ENCODE measurements at places on chromosomes 5 and 9. TPM values are rescaled to one million over a fixed set of nuclear protein-coding genes. Genes with fewer than 3 reads are reported as not detected.

DNA sequence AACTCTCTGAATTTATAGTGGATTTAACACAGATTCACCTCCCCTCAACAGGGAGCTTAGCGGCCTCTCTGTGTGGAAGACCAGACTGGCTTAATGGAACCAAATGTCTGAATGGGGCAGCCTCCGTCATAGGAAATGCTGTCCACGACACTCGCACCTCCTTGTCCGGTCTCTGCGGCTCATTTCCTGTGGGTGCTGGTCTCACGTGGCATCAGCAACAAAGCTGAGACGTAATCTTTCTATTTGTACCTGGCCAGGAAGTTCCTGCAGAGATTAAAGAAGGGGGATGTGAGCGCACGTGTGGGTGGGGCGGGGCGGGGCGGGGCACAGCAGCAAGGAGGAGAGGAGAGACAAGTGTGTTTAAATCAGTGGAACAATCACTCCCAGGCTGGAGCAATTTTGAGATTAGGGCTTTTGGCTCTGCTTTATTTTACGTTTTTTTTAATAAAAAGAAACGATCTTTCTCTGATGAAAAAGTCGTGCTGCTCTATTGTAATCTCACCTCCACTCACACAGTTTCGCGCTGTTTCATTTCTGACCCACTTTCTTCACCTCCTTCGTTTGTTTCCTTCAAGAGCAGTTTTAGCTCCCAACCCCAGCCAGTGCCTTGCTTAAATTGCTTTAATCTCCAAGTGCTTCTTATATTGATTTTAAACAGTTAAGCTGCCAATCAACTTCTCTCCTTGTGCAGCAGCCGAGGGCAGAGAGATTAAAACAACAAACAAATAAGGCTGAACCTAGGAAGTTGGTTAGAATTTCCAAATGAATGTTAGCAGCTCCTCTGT lies 132.2 kb upstream of the ASTN2 start:
- DNase-seq: peak; percentile 3

- no peak for DNase-seq
Observed at GRCh38 chr9:131562032-131562959, 17.0 kb downstream of the PRRT1B start.

The HAVCR2 gene
- 2.8 TPM for total RNA-seq

GRCh38 chr9:79742110-79742721 lies 170.5 kb downstream of the TLE4 start:
- peak; percentile 93 for DNase-seq

GRCh38 chr5:153831973-153832372 lies 206.7 kb downstream of the FAM114A2 start:
- peak; percentile 16 for DNase-seq

The CYFIP2 gene
- 5.4 TPM for total RNA-seq

GRCh38 chr5:140148508-140148907 lies 22.8 kb downstream of the IGIP start:
- DNase-seq: no peak

The ECSCR gene
- 7.9 TPM for total RNA-seq

The KCTD16 gene
- 0.10 TPM for total RNA-seq

DNA sequence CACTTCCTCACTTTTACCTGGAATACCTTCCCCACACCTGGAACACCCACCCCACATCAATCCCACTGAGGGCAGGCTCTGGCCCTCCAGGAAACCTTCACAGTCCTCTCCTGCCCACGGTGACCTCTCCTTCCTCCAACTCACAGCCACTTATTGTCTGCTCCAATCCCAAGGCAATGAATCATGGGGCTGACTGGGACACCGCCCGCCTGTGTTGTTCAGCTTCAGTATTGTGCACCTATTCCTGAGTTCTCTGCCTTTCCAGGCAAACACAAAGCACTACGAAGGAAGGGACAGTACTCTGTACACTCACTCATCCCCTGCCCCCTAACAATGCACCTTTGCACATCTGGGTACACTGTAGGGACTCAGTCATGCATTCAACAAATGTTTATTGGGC lies 7.3 kb downstream of the PCDH1 start:
- DNase-seq: no peak

- no peak for DNase-seq
Observed at GRCh38 chr5:10946050-10946449, 185.0 kb upstream of the DAP start.

- DNase-seq: peak; percentile 80
Observed at GRCh38 chr9:109349421-109349846, 28.6 kb upstream of the EPB41L4B start.

The C5orf52 gene
- total RNA-seq: not detected

The MARVELD2 gene
- total RNA-seq: 3.2 TPM

- DNase-seq: no peak
Observed at GRCh38 chr5:110968246-110969005, 103.1 kb upstream of the TSLP start.

GRCh38 chr9:137299203-137299565 lies 2.9 kb downstream of the NRARP start:
- no peak for DNase-seq

- DNase-seq: no peak
Observed at GRCh38 chr5:31993165-31993961, 180.8 kb downstream of the GOLPH3 start.

DNA sequence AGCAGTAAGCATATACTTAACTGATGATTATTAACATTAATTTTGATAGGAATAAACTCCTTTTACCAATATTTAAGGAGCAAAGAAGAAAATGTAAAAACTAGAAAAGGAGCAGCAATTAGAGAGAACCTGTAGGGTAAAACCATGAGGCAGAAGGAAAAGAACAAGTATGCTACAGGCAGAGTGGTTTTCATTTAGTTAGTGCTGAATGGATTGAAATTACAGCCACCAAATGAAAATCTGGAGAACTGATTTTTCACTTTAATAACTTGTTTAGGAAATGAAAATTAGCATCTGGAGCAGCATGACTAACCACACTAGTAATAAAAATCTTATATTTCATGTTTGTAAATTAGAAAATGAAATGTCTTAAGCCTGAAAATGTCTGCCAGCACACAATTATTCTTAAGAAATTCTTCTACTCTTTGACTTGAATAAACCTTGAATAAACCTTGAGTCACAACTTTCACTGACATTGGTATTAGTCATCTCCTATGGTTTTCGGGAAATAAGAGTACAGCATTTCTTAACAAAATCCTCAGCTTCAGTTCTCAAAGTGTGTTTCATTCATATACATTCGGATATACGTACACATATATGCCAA lies 1504.9 kb upstream of the C9orf72 start:
- DNase-seq: no peak

- no peak for DNase-seq
Observed at GRCh38 chr9:95742821-95743220, 132.7 kb upstream of the ERCC6L2 start.

The TRPM3 gene
- 0.72 TPM for total RNA-seq

DNA sequence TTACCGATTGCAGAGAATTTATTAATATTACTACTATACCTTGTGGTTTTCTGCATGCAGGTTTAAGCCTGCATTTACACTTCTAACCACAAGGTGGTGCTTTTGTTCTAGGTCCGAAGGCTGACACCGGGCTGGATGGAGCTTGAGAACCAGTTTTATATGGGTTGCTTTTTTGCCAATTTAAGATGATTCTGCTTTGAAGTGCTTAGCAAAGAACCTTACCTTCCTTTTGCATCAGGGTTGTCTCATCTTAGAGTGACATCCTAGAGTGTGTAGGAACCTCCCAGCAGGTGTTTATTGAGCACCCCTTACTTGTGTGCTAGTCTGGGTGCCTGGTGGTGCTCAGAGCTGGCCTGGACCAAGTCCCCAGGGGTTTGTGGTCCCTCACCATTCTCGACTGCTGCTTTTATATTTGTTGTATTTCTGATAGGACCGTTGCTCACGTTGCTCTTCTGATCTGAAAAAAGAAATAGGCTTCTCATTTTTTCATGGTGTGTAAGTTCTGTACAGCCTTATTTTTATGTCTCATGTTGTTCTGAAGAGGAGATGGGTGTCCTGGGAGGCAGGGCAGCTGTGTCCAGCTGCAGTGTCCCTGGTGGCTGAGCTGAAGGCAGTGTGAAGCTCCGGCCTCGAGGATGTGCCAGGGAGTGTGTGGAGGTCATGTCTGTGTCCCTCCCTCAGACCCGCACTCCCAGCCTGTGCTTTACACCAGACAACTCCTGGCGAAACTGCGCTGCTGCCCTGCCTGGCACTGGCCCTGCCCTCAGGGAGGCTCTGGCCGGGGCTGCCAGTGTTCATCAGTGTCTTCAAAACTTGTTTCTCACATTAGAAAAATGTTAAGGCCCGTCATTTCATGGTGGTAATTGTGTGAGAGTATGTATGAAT lies 54.3 kb downstream of the EHMT1 start:
- peak; percentile 82 for DNase-seq

The ZNF782 gene
- total RNA-seq: 10.1 TPM

DNA sequence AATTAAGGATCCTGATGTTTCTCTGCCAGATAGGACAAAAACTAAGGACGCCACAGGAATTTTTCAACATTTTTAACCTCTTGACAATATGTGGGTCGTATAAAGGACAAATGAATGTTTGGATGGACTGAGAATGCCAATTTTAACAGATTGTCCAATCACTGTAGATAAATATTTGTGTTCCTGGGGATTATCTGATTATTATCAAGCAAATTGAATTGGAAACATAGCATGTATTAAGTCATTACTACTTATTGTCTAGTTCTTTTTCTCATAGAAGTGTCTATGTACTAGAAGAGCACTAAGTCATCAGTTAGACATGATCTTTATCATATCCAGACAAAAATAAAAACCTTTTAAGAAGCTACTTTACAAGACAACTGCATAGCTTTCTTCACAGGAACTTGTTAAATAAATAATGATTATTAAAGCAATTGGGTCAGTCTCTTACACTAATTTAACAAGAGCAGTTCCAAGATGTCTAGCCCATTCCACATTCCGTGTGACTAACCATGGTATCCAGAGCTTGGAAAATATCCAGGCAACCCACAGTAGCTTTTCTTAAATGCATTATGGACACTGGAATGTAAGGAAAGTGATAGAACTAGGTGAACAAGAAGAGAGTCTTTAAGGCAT lies 127.5 kb upstream of the CDKN2B start:
- DNase-seq: no peak

GRCh38 chr5:66469684-66470083 lies 126.5 kb upstream of the MAST4 start:
- no peak for DNase-seq

The SYNPO gene
- total RNA-seq: 36.6 TPM

DNA sequence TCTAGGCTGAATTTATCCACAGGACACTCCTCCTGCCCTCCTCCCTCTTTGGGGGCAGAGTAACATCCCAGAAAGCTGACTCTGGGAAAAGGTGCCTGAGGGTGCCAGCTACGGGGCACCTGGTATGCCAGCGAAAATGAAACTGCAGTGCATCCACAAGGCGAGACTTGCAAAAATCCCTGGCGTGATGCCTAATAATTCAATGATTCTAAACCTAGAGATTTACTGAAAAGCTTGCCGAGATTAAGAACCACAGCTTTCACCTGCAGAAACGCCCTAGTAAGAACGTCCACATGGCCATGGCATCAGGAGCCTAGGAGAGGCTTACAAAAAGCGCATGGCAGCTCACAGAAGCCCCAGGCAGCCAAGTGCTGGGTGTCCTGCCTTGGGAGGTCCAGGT lies 20.9 kb downstream of the CCNJL start:
- no peak for DNase-seq

DNA sequence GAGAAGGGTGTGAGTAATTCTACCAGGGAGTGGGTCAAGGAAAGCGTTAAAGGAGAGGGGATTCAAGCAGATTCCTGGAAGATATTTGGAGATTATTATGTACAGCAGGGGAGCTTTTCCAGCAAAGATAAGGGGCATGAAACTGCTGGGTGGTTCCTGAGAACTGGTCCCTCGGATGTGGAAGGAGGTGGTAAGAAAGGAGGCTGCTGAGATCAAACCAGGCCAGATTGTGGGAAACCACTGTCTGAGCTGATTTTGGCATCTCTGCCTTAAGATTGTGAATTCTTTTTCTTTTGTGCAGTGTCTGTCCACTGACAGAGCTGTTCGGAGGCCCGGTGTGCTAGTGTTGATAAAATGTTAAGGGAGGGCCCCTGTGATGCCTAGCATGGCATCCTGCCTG lies 45.4 kb downstream of the SNX30 start:
- no peak for DNase-seq

DNA sequence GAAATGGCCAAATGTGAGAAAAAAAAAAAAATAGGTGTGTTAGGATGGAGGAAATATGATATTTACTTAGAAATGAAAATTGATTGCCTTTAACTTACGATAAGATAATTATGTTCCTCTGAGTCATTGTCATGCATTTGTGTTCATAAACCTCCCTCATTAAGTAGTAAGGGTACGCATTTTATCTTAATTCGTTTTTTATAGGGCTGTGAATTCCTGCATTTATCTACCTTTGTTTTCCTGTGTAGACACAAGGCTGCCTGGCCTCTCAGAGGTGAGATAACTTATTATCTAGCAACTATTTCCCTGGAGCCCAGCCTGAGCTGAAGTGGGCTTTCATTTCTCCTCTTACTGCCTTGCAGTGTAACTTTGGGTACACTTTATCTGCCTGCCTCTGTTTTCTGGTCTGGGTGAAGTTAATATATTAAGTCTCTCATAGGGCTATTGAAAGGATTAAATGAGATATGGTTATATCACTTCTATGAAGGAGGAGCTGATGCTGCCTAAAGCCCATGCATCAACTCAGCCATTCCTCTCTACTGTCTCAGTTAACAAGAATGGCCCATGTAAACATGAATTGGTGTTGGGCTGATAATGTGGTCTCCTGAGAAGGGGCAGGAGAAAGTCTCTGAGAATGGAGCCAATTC lies 103.8 kb upstream of the KLF4 start:
- DNase-seq: no peak

The ZNF354C gene
- total RNA-seq: 16.3 TPM

- DNase-seq: no peak
Observed at GRCh38 chr9:129385211-129385934, 207.3 kb upstream of the IER5L start.

The ST6GALNAC6 gene
- 34.0 TPM for total RNA-seq

DNA sequence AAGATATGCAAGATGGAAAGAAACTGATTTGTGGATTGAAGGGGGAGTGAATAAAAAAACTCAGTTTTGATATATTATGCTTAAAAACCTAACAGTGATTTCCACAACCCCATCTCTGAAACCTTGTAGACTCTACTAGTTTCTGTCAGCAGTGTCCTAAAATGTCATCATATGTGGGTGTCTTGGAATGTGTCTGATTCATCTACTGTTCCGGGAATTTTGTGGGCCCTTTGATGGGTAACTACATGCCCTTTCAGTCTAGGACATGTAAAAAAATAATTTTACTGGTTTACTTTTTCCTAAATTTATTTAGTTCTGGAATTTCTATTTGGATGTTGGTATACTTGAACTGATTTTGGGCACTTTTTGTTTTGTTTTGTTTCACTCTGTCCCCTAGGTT lies 118.9 kb upstream of the NMUR2 start:
- DNase-seq: no peak

Data from tongue (tissue), 3 donors.